ENCODE measurements at places on chromosomes 5 and 9.

DNA sequence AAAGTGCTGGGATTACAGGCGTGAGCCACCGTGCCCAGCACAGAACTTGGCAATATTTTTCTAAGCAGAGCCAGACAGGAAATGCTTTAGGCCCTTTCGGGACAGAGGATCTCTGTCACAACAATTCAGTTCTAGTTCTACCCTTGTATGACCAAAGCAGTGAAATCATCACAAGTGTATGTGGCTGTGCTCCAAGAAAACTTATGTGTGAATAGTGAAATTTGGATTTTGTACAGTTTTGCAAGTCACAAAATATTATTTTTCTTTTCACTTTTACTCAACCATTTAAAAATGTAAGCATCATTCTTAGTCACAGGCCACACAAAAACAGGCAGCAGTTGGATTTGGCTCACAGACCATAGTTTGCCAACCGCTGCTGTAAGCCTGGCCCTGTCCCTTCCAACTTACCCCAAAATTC is 20.4 kb upstream of the PRUNE2 start:
- no peak overlapping the region for H3K4me3 ChIP-seq
- no peaks in the 10 kb centered on the region for H3K36me3 ChIP-seq
- no peaks in the 10 kb centered on the region for H3K27me3 ChIP-seq
- H3K4me1 ChIP-seq: no peaks in the 10 kb centered on the region

DNA sequence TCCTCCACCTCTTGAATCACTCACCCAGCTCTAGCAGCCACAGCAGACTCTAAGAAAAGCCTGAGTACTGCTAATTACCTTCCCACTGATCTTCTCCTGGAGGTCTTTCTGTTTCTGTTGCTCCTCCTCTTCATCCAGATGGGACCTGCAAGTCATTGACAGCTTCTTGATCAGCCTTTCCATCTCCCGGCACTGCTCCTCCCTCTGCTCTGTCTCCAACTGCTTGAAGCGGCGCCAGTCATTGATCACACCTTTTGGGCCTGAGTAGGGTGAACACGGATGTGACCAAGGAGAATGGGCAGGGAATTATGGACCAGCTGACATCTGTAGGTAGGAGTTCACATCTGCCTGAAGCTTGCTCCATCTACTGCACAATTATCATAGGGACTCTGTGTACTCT is 5.5 kb downstream of the PDCL start:
- peak overlapping the region; percentile 5 for H3K27ac ChIP-seq
- H3K4me3 ChIP-seq: no peak overlapping the region
- no peaks in the 10 kb centered on the region for H3K36me3 ChIP-seq
- H3K4me1 ChIP-seq: peaks cover 21% of the 10 kb centered on the region

DNA sequence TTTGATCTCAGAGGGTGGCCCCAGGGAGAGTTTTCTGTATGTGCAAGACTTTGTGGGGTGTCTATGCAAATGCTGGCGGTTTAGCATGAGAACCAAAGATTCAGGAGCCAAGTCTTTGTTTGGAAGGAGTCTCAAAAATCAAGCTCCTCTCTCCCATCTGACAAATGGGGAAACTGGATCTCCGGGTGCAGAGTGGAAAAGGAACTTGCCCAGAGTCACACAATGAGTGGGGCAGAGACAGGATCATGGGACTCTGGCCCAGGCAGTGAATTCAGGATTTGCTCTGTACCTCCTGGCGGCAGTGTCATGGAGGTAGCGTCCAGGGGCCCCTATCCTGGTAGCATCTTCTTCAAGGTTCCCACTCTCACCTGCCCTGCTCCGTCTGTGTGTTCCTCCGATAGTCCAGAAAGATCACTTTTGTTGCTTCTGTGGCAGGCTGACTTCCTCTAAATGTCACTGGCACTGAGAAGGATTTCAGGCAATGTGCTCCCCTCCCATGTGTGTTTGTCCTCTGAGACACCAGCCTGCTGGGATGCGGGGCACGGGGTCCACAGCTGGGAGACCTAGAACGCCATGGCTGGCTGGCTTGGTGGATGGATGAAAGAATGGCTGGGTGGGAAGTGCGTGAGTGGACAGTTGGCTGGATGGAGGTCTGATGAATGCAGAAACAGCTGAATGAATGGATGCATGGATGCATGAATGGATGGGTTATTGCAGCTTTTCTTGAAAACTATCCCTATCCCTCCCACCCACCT is 3.6 kb downstream of the CCL19 start:
- no peak overlapping the region for H3K27ac ChIP-seq
- no peak for DNase-seq
- no peaks in the 10 kb centered on the region for H3K27me3 ChIP-seq
- H3K4me1 ChIP-seq: no peaks in the 10 kb centered on the region
- peaks cover 6% of the 10 kb centered on the region for H3K36me3 ChIP-seq

DNA sequence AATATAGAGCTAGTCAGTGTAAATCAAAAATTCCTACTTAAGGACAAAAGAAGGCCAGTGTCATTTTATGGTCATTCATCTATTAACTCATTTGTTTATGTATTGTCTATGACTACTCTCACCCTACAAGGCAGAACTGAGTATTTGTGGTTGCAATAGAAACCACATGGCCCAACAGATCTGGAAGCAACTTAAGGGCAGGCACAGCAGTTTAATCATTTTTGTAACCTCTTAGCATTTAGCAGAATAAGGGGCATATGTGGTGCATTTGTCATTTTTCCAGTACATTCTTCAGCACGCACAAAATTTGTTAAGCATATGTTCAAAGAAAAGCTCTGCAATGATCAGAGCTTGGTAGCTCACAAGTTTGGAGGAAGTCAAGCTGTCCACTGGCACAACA is 1.1 kb downstream of the FKBP15 start:
- DNase-seq: no peak
- peaks cover 11% of the 10 kb centered on the region for H3K4me1 ChIP-seq
- H3K4me3 ChIP-seq: peak overlapping the region; percentile 94
- peaks cover 5% of the 10 kb centered on the region for H3K27me3 ChIP-seq

- peaks cover 4% of the 10 kb centered on the region for H3K4me1 ChIP-seq
- H3K27me3 ChIP-seq: peaks cover 2% of the 10 kb centered on the region
- no peaks in the 10 kb centered on the region for H3K36me3 ChIP-seq
- H3K4me3 ChIP-seq: no peak overlapping the region
Observed at GRCh38 chr9:18109675-18110074, 364.3 kb upstream of the ADAMTSL1 start.

DNA sequence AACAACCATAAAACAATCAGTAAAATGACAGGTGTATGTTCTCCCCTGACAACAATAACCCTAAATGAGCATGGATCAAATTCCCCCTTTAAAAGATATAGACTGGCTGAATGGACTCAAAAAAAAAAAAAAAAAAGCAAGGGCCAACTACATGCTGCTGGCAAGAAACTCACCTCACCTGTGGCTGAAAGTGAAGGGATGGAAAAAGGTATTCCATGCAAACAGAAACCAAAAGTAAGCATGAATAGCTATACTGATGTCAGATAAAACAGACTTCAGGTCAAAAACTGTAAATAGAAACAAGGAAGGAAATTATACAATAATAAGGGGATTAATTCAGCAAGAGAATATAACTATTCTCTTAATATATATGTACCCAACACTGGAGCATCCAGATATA is 54.2 kb upstream of the SSBP2 start:
- H3K36me3 ChIP-seq: peaks cover 25% of the 10 kb centered on the region
- no peak overlapping the region for H3K27ac ChIP-seq
- H3K27me3 ChIP-seq: peaks cover 2% of the 10 kb centered on the region
- no peak for DNase-seq
- H3K4me3 ChIP-seq: no peak overlapping the region
- H3K4me1 ChIP-seq: peaks cover 3% of the 10 kb centered on the region

DNA sequence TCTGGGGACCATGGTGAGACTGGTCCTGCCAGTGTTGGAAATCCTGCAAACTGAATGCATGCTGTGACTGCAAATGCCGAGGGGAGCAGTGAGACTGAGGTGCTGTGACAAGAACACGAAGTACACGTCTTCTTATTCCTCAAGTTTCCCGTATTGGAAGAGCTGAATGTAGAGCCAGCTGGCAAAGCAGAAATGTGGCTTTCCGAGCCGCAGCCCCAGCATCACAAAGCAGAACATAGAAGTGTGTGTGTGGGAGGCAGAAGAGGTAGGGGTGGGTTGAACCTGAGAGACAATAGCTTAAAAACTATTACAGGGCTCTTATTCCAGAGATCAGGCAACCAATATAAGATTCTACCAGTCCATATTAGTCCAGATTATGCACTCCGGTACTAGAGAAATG is 98.8 kb downstream of the CARTPT start:
- peaks cover 30% of the 10 kb centered on the region for H3K36me3 ChIP-seq
- no peak for DNase-seq
- H3K27ac ChIP-seq: no peak overlapping the region

DNA sequence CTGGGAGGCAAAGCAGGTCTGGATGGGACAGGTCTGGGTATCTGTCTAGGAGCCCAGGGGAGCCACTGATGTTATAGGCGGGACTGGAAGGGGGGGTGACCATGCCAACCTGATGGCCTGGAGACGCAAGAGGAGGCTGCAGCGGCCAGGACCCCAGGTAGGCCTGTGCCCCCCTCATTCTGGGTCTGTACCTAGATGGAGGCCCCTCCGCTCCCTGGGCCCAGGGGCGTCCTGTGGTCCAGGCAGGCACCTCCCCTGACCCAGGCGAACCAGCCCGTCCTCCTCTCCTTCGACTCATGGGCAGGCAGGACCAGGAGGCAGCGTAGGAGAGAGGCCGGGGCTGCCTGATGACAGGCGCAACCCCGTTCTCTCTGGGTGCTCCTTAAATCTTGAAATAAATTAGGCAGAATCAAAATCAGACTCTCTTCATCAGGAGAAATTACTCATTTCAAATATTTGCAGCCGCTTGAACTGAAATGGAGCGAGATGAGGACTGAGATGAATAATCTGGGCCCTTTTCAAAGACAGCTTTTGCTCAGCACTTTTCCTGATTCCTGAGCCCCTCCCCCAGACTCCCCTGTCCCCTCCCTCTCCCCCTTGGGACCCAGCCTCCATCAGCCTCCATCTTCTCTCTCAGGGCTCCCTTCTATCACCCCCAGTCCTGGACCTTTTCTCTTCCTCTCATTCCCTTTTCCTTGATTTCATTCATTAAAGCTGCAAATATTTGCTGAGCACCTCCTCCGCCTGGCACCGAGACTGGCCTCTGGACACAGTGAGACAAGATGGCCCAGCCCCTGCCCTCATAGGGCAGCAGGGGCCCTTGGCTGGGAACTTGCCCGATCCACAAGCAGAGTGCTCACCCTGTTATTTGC is 46.8 kb upstream of the IER5L start:
- no peak for DNase-seq
- H3K36me3 ChIP-seq: no peaks in the 10 kb centered on the region
- no peak overlapping the region for H3K4me3 ChIP-seq
- peaks cover 7% of the 10 kb centered on the region for H3K4me1 ChIP-seq

DNA sequence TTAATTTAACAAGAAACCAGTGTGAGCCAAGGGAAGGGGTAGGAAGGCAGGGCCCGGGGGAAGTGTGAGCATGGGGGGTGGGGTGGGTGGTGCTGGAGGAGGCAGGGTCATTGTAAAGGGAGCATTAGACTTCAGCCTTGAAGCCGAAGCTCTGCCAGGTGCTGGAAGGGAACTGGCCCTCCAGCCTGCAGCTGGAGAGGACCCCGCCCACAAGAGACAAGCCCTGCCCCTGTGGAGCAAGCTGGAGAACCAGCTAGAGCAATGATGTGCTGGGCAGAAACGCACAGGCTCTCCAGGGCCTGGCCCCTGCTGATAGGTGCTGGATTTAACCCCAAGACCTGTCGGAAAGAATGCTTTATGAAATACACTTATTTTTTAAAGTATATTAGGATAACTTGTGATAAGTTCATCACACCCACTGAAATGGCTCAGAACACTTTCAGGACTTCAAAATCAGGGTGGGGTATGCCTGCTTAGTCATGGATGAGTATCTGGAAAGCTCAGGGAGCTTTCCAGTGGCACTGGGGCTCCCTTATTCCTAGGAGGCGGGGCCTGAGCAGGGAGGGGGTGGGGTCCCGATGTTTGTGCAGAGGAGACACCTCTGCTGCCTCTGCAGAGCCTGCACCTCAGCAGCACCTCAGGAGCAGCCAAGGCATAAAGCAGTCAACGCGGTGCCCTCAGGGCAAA is 27.1 kb downstream of the UBE2QL1 start:
- no peak overlapping the region for H3K4me3 ChIP-seq
- peaks cover 4% of the 10 kb centered on the region for H3K36me3 ChIP-seq
- H3K4me1 ChIP-seq: peaks cover 21% of the 10 kb centered on the region
- peaks cover 13% of the 10 kb centered on the region for H3K27me3 ChIP-seq
- no peak overlapping the region for H3K27ac ChIP-seq

GRCh38 chr9:27339661-27340284 is 42.8 kb upstream of the EQTN start:
- no peaks in the 10 kb centered on the region for H3K27me3 ChIP-seq
- no peaks in the 10 kb centered on the region for H3K36me3 ChIP-seq
- no peaks in the 10 kb centered on the region for H3K4me1 ChIP-seq
- no peak overlapping the region for H3K4me3 ChIP-seq
- DNase-seq: no peak

DNA sequence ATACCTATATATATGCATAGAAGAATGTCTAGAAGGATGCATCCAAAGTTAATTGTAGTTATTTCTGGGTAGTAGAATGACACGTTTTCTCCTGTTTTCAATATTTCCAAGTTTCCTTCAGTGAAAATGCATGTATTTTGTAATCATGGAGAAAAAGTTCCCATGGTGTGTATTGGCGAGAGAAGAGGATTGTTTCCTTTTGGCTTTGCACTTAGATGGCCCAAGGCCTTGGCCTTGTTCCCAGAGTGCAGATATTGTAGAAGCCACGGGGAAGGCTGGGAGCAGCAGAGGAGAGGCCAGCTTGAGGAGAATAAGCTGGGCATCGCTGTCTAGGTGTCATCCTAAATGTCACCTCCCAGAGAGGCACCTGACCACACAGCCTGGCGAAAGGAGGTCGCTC is 44.0 kb downstream of the IRF1 start:
- H3K4me3 ChIP-seq: no peak overlapping the region
- H3K27me3 ChIP-seq: peaks cover 7% of the 10 kb centered on the region
- H3K36me3 ChIP-seq: no peaks in the 10 kb centered on the region
- H3K4me1 ChIP-seq: no peaks in the 10 kb centered on the region
- H3K27ac ChIP-seq: no peak overlapping the region

GRCh38 chr5:101942321-101942882 is 353.7 kb downstream of the SLCO4C1 start:
- H3K27ac ChIP-seq: no peak overlapping the region
- no peak for DNase-seq
- H3K36me3 ChIP-seq: no peaks in the 10 kb centered on the region
- H3K4me1 ChIP-seq: no peaks in the 10 kb centered on the region
- no peaks in the 10 kb centered on the region for H3K27me3 ChIP-seq

All from glutamatergic neuron (in vitro differentiated cells).